Spinal cord (tissue), 10 donors: ENCODE measurements at places on chromosomes 5 and 9.

GRCh38 chr5:138359621-138360020 is 7.1 kb downstream of the KDM3B start:
- DNase-seq = no peak

DNA sequence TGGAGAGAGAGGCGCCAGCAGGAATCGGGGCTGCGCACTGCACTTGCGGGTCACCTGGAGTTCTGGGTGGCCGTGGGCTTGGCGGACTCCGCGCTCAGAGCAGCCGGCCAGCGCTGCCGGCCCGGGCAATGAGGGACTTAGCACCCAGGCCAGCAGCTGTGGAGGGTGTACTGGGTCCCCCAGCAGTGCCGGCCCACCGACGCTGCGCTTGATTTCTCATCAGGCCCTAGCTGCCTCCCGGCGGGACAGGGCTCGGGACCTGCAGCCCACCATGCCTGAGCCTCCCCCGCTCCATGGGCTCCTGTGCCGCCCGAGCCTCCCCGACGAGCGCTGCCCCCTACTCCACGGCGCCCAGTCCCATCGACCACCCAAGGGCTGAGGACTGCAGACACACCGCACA is 325.6 kb downstream of the ACTL7B start:
- no peak for DNase-seq

- peak; percentile 72 for DNase-seq
Measured at GRCh38 chr5:9456435-9457042, 89.3 kb downstream of the SEMA5A start.

DNA sequence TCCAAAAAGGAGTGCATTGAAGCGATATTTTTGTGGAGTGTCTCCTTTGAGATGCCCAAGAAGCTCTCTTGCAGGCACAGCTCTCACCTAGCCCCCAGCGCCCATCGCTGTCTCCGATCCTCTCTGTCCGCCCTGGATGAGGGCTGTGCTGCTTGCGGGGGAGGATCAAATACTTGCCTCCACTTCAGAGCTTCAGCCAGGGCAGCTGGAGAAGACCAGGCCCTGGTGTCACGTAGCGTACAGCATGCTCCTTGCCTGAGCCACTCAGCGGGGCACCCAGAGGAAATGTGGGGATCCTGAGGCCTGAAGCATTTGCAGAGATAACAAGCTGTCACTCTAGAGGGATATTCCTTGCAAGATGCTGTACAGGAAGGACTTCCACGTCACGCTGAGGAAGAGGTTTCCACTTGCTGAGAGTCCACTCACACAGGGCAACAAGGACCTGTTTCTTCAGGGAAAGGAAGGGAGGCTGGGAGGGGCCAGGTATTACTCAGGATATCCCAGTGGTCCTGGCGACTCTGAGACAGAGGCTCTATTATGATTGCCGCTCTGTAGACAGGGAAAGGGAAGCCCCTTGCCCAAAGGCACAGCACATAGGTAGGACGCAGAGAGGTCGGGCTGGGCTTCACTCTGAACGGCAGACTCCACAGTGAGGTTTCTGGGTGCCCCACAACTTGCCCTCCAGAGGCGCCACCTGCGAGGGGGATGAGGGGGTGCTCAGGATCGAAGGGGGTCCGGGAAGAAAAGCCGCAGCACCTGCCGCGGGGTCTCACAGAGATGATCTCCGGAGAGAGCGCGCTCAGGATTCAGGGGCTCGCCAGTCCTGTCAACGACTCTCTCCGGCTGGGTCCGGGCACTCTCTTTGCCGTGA is 64.0 kb downstream of the CRB2 start:
- no peak for DNase-seq

DNA sequence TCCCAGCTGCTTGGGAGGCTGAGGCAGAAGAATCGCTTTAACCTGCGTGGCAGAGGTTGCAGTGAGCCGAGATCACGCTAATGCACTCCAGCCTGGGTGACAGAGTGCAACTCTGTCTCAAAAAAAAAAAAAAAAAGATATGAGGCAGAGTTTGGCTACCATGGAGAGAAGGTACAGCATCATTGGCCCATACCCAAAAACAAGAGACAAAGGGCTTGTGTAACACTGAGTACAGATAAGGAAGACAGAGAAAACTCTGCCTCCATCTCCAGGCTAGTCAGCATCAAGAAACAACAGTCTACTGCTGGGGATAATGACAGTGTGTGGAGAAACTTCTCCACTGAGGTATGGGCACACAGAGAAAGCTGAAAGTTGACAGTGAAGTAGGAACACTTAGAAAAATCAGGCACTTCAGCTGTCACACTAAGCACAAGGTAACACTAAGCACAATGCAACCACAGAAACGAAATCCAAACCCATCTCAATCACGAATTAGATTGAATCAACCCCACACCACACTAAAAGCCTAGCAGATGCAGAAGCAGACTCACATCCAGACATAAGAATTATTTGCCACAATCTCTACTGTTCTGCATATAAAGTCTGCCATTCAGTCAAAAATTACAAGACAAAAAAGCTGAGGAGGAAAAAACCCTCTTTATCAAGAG is 10.5 kb downstream of the PJA2 start:
- no peak for DNase-seq

DNA sequence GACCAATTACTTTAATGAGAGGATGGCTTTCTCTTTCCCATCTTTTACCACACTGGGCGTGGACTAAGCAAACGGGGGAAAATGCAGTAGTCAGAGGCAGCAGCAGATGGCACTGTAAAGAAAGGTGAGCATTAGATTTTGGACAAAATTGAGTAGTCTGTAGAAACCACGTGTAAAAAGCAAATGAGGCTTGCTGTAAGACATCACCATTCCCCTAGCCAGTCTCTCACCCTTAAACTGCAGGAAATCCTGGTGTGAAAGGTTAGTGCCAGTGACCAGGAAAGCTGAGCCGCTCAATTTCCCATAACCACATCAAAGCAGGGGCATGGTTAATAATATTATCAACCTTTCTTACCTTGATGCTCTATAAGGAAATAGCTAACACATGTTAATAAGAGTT is 31.8 kb downstream of the SPATA31C2 start:
- peak; percentile 15 for DNase-seq

DNA sequence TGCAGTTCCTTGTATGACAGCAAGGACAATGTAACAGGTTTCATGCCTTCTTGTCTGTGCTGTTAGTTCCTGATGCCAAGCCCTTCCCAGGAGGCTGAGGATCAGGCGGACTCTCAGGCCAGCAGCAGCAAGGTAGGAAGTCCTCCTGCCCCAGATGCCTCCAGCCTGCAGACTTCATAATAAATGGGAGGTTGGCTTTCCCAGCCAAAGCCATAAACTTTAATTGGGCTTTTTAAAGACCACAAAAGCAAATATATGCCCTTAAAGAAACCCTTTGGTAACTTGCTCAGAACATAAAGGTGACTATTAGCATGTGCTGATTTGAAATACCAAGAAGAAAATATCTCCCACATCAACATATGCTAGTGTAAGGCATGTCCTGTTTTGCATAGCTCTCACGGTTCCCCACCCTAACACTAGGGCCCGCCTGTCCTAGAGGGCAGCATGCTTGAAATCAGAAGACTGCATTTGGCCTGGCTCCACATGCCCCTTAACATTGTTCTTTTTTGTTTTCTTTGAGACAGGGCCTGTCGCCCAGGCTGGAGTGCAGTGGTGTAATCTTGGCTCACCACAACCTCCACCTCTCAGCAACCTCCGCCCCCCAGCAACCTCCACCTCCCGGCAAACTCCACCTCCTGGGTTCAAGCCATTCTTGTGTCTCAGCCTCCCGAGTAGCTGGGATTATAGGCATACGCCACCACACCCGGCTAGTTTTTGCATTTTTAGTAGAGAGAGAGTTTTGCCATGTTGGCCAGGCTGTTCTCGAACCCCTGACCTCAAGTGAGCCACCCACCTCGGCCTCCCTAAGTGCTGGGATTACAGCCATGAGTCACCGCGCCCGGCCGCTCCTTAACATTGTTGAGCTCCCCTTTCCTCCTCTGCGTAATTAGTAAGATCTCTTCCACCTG is 44.6 kb upstream of the FCN1 start:
- DNase-seq = no peak

- DNase-seq = no peak
Measured at GRCh38 chr9:127999461-127999860, 18.7 kb upstream of the EEIG1 start.

DNA sequence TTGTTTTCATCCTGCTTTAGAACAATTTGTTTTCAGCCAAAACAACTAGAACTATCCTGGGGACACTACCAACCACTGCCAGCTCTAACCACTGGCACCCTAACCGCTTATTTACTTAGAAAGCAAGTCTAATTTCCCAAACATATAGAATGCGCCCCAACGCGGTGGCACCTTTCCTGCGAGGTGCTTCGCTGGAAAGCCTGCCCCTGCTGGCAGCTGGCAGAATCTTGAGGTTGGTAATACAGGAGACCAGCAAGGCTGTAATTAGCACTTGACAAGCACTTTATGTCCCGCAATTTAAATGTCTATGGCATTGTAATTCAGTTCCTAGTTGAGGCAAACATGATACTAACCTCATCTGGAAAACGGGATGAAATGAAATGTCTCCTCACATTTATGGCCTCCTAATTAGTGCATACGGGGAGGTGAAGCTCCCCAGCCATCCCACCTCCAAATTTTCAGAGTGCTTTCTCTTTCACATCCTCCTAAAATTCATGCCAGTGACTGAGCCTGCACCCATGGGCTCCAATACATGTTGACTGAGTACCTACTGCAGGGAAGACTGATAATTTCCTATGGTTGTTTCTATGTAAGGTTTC is 30.4 kb downstream of the GABBR2 start:
- DNase-seq = no peak

GRCh38 chr9:128150594-128151308 is 1.5 kb downstream of the LCN2 start:
- DNase-seq = no peak

DNA sequence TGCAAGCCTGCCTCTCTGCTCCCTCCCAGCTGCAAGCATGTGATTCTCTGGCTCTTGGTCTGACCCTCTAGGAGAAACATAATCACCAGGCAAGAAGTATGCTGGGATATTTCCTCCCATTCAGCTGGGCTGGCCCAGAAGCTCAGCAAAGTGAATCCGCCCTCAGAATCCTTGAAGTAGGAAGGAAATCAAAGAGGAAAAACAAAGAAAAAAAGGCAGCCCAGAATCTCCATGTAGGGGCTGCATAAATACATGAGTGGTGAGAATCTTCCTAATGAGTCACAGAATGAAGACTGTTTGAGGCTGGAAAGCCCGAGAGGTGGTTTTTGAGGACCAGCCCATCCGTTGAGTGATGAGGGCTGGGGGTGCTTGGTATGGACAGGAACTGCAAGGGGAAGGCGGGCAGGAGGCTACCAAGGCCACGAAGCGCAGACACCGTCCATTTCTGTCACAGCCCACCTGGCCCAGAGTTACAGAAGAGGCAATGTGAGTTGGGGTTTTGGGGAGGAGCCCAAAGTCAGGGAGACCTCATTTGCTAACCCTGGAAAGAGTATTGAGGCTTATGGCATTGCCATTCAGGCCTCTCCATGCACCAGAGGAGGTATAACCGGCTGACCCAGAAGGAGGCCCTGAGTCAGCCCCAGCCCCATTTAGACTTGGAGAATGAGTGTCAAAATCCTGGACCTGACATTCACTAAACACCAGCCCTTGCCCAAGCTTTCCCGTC is 33.4 kb upstream of the TGFBR1 start:
- no peak for DNase-seq

DNA sequence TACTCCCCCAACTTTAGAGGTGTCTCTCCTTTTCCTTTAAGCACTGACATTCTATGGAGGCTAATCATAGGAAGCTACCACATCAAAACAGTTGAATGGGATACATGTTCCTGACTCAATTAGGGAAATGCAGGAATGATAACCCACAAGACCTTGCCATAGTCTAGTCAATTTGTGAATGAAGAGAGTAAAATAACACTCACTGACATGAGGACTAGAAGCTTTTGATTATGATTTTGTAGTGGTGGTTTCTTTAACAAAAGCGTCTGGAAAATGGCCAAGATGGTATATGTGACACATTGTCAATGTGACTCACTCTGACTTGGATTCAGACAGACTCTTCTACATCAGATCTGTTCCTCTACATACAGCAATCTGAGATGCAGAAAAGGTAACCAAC is 13.7 kb upstream of the PRELID2 start:
- DNase-seq = no peak

DNA sequence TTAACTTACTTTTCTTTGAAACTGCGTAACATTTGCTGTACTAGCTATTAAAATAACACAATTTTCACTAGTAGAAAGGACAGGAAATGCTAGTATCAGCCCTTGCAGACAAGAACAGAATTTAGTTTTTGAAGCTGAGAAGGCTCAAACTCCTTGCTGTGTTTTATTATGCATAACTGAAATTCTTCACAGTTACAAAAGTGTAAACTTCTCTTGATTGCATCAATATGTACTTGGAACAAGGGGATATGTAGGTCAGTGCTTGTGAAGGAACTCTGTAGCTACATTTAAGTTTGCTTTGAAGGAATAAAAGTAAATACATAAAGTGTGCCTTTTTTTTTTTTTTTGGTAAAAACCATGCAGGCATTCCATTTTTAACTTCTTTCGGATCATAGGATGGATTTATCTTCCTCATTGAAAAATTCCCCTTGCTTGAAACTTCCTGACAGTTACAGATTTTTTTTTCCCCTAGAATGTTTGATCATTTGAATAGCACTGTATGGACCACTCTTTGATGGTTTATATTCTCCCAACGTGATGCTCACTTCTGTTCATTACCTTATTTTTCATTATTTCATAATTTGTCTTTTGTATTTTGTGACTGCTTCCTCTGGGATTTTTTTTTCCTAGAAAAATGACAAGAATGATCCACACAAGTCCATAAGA is 94.9 kb upstream of the DAB2 start:
- no peak for DNase-seq

DNA sequence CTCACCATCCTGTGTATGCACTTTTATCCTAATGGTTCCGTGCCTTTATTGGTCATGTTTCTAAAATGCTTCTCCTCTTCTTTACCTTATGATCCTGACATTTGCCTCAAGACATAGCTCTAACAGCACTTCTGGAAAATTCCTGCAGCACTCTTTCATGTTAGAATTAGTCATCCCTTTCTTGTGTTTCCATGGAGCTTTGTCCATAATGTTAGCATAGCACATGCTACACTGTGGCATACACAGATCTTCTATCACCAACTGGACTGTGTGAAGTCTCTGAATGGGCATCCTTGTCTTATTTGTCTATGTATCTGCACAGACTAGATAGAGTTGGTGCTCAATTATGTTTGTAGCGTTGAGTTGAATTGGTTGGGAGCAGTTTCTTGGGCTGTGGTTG is 2.0 kb downstream of the SCGB3A2 start:
- no peak for DNase-seq

GRCh38 chr5:150578781-150579461 is 61.5 kb upstream of the SYNPO start:
- no peak for DNase-seq
